ENCODE measurements at places on chromosomes 5 and 9.

- no peak for DNase-seq
Observed at GRCh38 chr9:35729700-35730485, 2.1 kb downstream of the TLN1 start.

DNA sequence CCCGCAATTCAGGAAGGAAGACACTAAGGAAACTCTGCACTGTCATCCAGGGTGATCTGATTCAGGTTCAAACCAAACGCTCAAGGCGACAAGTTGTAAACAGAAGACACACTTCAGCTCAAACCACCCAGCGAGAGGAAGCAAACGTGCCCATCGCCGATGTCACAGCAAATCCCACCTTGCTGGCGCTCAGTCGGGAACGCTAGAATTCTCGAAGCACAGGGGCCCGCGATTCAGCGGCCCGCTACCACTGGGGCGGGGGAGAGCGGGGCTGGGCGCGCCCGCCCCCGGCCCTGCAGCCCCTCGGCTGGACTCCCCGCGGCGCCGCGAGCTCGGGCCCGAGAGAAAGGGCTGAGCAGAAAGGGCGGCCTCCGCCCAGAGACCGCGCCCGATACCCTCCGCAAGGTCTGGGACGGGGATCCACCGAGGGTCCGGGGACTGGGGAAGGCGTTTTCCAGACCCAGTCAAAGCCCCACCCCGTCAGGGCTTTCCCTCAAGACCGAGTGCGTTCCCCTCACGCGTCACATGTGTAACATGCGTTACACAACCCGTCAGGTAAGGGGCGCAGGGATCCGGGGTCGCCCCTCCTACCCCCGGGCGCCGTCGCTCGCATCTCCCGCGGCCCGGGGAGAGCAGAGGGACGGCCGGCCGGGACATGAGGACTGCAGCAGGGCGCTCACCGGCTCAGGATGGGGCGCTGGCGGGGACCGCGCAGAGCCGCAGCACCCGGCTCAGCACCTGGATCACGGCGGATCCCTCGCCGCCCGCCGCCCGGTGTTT, 469 bp downstream of the AGTPBP1 start:
- DNase-seq = peak; percentile 94

GRCh38 chr5:85681871-85682270, 935.9 kb upstream of the COX7C start:
- DNase-seq = no peak

GRCh38 chr5:108623826-108624225, 123.9 kb upstream of the FER start:
- no peak for DNase-seq

DNA sequence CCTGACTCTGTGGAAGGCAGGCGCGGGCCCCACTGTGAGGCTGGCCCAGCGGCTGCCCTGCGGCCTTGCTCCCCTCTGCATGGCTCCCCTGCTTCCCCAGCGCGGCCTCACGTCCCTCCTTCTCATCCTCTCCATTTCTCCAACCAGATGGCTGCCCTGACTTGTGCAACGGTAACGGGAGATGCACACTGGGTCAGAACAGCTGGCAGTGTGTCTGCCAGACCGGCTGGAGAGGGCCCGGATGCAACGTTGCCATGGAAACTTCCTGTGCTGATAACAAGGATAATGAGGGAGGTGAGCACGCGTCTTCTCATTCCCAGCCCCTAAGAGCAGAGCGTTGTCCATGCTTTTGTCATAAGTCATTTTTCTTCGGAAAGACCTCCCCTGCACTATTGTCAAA, 129.0 kb upstream of the WWC1 start:
- no peak for DNase-seq

DNA sequence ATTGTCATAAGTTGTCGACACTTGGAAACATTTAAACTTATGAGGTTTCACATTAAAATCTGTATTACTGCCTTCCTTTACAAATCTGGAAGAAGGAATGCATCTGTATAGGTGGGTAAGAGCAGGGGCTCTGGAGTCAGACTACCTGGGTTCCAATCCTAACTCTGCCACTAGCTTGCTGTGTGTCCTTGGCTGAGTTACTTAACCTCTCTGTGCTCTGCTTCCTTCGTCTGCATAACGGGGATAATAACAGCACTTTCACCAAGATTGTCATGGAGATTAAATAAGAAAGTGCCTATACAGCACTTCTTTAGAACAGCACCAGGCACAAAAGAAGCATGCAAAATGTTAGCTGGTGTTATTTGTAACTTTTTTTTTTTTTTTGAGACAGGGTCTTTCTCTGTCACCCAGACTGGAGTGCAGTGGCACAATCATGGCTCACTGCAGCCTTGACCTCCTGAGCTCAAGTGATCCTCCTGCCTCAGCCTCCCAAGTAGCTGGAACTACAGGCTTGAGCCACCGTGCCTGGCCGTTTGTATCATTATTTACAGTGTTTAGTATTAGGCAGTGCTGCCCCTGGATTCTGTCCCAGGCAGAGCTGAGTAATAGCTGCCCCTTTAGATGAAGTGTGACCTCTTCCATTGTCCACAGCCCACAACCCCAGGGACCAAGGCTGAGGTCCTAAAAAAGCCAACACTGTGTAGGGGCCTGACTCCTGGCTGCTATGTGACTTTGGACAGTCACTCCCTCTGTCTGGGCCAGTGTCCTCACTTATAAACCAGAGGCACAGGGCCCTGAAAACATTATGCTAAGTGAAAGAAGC, 25.4 kb upstream of the TTLL11 start:
- DNase-seq = no peak

DNA sequence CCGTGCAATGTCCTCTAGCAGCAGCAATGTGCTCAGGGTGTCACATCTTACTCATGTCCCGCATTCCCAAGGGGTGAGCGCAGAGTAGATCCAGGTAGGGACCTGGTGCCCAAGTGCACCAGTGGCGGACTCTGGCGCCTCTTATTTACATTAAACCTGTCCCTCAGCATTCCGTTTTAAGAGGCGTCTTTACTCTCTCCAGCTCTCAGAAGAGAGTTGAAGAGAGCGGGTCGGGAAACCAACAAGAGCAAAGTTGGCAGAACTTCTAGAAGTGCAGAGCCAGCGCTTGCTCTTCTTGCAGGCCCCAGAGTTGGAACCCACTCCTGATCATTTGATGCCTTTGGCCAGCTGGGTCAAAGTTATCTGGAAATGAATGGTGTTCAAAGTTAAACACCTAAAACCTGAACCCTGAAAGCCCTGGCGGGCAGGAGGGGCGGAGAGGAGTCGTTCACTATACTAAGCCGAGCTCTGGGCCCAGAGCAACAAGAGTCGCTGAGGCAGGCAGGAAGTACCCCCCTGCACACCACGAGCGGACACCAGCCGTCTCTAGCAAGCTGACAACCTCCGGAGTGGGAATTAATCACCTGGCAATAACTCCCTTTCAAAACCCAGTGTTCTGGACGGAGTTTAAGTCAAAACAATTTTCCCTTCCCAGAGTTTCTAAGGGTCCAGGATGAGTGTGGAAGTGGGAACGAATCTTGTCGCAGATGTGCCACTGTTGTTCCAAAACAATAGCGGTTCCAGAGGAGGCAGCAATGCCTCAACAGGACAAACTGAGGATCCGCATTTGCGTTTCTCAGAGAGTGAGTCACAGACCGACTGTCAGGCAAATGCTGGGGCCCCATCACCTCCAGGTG, 122.8 kb downstream of the TMEM161B start:
- no peak for DNase-seq

GRCh38 chr9:105693435-105694189, 729 bp upstream of the TMEM38B start:
- no peak for DNase-seq
